ENCODE measurements at places on chromosomes 6 and 20. TPM values are rescaled to one million over a fixed set of nuclear protein-coding genes. Genes with fewer than 3 reads are reported as not detected.

The DNMT3B gene
- total RNA-seq: 4.0 TPM

The GPANK1 gene
- 8.9 TPM for total RNA-seq

The ME1 gene
- total RNA-seq: 37.5 TPM

The CPXM1 gene
- total RNA-seq: 0.04 TPM

The HLA-DQB1 gene
- not detected for total RNA-seq

The CST4 gene
- not detected for total RNA-seq

The WFDC5 gene
- total RNA-seq: not detected

The ANKRD66 gene
- total RNA-seq: not detected

The PRSS16 gene
- total RNA-seq: 3.3 TPM

The NR2E1 gene
- total RNA-seq: 0.07 TPM

The OR2H1 gene
- total RNA-seq: not detected

The CLVS2 gene
- 0.15 TPM for total RNA-seq

The SAPCD1 gene
- total RNA-seq: 3.7 TPM

The CLIC5 gene
- total RNA-seq: not detected

The GRM1 gene
- total RNA-seq: not detected

The THBD gene
- 110 TPM for total RNA-seq

The SYNGAP1 gene
- total RNA-seq: 8.3 TPM

The SSR1 gene
- 80.5 TPM for total RNA-seq

The UTRN gene
- 11.9 TPM for total RNA-seq

The RAET1G gene
- total RNA-seq: 7.9 TPM

The TCP1 gene
- 217 TPM for total RNA-seq

The DLK2 gene
- total RNA-seq: 7.0 TPM

Measured in A549 treated with dexamethasone at 1 μM for 4 hours (cell line).